GM20000 (cell line): ENCODE measurements at places on chromosomes 11 and 22.

DNA sequence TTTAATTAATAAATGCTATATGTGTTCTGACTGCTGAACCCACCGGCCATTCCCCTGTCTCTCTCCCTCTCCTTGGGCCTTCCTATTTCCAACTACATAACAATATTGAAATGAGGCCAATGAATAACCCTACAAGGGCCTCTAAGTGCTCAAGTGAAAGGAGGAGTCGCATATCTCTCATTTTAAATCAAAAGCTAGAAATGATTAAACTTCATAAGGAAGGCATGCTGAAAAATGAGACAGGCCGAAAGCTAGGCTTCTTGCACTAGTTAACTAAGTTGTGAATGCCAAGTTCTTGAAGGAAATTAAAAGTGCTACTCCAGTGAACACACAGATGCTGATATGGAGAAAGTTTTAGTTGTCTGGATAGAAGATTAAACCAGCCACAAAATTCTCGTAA lies 109.2 kb downstream of the TSPAN18 start:
- DNase-seq, result no peak

GRCh38 chr11:14141676-14142075 lies 179.2 kb downstream of the SPON1 start:
- DNase-seq, result no peak

DNA sequence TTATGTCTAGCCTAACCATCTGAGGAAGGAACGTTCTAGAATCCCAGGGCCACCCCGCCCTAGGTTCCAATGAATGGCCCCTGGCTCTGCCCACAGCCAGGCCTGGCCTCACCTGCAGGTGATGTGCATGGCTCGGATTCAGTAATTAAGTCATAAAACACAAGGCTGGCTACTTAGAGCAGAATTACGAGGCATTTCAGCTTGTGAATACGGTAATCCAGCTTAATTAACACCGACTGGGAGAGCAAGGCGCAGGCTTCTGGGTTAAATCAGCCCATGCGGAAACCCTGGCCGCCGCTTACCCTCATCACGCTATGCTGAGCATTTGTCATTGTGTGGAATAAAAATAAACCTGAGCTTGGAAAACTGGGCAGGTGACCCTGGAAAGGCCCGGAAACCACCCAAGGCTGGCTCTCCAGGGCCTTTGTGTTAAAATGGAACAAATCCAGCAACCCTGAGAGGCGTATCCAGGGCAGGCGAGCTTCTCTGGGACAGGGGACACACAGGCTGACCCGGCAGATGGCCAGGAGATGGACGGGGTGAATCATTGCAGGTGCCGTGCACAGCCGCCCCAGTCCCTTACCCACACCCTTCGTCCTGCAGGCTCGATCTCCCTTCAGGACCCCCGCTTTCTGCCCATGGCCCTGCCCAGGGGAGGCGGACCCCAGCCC lies 220.2 kb downstream of the CTTN start:
- no peak for DNase-seq

- DNase-seq, result no peak
Measured at GRCh38 chr11:115126092-115126491, 378.1 kb downstream of the CADM1 start.

GRCh38 chr11:15937601-15938120 lies 418.7 kb downstream of the SOX6 start:
- no peak for DNase-seq

DNA sequence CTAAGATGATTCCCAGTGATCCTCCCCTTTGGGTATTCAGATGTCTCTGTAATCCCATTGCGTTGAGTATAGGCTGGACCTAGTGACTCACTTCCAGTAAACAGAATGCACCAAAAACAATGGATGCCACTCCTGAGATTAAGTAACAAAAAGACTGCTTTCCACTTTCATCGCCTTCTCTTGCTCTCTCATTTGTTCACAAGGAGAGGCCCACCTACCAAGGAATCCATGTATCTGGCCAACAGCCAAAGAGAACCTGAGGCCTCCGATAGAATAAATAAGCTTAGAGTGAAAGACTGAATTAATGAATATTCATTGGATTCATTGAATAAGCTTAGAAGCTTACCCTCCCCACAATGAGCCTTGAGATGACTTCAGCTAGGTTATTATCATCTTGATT lies 454.6 kb downstream of the KCNA4 start:
- no peak for DNase-seq

DNA sequence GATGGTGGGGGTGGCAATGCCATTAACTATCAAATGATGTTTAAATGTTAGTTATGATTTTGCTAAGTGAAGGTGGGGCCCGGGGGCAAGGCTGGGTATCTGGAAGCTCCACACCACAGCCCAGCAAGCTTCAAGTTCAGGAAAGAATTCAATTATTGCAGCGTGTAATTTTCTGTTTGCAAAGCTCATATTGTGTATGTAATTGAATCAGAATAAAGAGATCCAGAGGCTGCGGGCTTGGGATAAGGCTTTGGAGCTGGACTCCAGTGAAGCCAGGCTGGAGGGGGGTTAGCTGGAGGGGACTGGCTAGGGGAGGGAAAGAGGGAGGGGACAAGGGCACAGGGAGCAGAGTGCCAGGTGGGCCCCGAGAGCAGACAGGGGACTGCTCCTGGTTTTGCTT lies 557.1 kb upstream of the CADM1 start:
- DNase-seq, result no peak

- no peak for DNase-seq
Measured at GRCh38 chr11:507727-508515, 879 bp upstream of the RNH1 start.

- no peak for DNase-seq
Measured at GRCh38 chr11:114816791-114817190, 138.5 kb downstream of the NXPE2 start.

DNA sequence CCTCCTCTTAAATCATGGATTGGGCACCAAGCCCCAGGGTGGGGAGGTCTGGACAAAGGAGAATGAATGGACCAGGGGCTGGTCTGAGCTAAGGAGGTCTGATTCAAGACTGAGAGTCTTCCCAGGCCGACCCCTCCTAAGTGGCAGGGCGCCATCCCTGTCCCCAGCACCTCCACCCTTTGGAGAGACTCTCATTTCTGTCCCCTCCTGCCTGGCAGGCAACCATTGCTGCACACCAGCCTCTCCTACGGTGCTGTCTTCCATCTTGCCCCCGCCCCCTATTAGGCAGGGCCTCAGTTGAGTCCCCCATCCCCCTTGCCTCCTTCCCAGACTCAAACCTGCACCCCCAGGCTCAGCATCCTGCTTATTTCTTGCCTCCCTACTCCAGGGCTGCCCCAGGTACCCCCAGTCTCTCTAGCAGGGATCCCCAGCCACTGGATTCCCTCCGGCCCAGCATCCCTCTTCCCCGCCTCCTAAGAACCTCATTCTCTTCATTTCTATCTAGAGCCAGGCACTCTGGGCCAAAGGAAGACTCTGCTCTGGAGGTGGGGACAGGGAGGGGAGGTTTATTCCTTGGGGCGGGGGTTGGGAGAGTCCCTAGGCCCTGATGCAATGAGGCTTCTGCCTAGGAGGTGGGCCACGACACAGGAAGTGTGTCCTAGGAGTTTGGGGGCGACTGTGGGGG lies 1.7 kb upstream of the RCOR2 start:
- DNase-seq, result peak; percentile 40

DNA sequence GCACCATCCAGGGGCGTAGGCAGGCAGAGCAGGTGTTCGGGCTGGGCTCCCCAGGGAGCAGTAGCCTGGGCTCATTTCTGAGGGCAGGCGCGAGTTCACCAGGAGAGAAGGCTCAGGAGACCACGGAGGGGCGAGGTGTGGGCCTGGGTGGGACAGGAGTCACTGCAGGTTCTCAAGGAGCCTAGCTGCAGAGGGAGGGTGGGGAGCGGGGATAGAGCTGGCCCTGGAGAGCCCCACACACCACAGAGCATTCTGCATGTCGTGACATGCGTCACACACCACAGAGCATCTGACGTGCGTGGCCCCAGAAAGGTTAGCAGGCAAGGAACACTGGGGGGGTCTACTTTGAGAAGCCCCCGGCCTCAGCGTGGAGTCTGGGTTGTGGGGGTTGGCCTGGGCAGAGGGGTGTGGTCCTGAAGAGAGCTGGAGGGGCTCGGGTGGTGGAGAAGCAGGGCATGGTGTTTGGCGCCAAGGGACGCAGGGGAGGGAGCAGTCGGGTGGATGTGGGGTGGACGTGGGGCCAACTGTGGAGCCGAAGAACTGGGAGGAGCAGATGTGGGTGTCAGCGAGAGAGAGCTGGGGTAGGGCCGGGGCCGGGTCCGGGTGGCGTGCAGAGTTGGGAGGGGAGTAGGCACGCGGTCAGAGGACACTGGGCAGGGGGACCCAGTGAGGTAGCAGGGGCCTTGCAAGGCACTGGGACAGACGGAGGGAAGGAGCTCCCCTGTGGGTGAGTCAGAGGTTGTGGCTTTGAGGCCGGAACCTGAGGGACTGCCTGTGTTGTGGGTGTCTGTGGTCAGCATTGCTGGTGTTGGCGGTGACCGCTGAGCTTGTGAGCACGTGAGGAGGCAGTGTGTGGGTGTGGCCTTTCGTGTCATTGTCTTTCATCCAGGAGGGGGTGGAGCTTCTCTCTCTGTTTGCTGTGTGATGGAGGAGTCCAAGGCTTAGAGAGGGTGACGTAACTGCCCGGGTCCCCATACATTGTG lies 25.5 kb downstream of the CTTN start:
- peak; percentile 68 for DNase-seq

DNA sequence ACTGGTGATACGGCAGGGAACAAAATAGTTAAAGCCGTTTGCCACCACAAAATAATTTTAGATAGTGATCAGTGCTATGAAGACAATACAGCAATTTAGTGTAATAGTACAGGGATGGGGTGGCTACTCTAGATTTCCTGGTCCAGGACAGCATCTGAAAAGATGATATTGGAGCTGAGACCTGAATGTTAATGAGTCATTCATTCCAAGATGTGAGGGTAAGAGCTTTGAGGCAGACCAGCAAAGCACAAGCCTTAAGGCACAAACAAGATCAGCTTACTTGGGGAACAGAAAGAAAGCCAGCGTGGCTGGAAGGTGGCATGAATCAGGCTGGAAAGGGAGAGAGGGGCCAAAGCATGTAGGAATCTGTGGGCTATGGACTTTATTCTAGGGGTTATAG lies 132.3 kb downstream of the TRIM44 start:
- DNase-seq, result no peak

DNA sequence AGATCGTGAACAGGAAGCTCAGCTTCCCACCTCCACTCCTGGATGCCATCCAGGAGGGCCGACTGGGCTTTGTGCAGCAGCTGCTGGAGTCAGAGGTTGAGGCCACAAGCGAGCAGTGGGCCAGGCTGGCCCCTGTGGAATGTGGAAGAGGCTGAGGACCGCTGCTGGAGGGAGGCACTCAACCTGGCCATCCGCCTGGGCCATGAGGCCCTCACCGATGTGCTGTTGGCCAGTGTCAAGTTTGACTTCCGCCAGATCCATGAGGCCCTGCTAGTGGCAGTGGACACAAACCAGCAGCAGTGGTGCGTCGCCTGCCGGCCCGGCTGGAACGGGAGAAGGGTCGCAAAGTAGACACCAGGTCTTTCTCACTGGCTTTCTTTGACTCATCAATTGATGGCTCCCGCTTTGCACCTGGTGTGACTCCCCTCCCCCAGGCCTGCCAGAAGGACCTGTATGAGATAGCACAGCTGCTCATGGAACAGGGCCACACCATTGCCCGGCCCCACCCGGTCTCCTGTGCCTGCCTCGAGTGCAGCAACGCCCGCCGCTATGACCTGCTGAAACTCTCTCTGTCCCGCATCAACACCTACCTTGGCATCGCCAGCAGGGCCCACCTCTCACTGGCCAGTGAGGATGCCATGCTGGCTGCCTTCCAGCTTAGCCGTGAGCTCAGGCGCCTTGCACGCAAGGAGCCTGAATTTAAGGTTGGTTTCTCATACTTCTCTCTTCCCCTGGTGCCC lies 24.9 kb downstream of the ART5 start:
- DNase-seq, result no peak

DNA sequence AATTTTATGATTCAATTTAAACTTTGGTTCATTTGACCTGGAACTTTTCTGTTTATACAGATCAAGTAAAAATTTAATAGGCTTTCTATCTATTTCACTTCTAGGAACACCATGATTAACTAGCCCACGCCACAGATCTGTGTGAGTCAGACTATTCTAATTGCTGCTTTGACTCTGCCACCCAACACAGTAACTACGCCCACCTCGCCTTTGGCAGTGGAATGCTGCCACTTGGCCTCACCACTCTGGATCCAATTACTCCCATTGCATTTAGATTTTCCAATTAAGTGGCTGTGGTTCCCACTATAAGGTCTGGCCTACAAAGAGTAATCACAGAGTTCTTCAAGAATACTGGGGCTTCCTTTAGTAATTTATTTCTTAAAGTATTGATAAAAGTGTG lies 46.6 kb upstream of the LIN7C start:
- DNase-seq, result no peak

DNA sequence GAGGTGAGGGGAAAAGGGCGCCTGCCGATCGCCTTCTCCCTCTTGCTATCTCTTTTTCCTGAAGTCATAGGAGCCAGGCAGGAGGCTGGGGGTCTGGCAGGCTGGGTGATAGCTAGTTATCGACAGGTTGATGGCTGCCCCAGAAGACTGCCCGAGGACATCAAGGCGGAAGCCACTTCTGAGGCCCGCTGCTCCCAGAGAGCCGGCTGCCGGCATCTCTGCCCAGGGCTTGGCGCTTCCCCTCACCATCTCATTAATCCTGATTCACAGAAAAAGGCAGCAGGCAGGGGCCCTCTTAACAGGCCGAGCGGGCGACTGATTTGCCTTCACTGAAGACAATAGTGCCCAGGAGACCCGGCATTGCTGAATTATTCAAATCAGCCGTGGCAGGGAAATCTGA lies 124.2 kb downstream of the MIAT start:
- no peak for DNase-seq

DNA sequence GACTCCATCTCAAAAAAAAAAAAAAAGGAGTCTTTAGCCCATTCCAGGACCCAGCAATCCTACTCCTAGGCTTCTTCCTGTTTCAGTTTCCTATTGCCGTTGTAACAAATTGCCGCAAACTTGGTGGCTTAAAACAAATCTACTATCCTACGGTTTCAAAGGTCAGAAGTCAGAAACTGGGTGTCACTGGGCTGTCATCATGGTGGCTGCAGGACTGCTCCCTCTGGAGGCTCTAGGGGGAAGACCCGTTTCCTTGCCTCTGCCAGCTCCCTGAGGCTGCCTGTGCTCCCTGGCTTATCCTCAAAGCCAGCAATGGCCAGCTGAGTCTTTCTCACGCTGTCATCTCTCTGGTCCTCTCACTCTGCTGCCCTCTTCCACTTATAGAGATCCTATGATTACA lies 8.7 kb upstream of the DAGLA start:
- no peak for DNase-seq

DNA sequence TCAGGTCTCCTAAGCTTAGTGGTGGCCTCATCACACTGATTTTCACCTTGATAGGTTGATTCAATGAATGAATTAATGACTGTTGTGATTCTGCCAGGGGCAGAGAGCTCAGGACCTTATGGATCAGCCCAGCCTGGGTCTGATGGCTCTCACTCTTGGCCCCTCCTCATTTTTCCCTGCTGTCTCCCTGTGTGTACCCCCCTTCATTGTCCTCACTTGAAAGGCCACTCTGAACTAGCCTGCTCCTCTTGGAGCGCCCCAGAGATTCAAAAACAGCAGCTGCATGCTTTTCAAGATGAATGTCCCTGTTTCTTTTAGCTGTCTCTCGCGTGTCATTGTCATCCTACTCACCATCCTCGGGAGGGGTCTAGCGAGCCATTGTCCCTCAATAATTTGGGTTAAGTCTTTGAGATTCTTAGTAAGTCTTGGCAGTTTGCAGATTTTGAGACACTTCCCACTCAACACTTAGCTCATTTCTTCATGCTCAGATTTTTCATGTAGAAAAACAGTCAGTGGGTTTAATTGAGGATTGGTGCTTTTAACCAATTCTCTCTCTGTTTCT lies 42.5 kb upstream of the MICAL2 start:
- DNase-seq, result no peak

GRCh38 chr11:68688881-68689280 lies 4.5 kb downstream of the GAL start:
- no peak for DNase-seq

GRCh38 chr22:27982106-27982505 lies 63.0 kb upstream of the PITPNB start:
- no peak for DNase-seq
